Activated CD4-positive, alpha-beta T cell treated with anti-CD3 and anti-CD28 coated beads for 36 hours (primary cell): ENCODE measurements at places on chromosomes 13 and 19. TPM values are rescaled to one million over a fixed set of nuclear protein-coding genes. Genes with fewer than 3 reads are reported as not detected.

CATSPERD gene
- total RNA-seq: not detected

CYP2A7 gene
- not detected for total RNA-seq

CGB2 gene
- 0.43 TPM for total RNA-seq

LRRC25 gene
- total RNA-seq: not detected

NAPSA gene
- total RNA-seq: 44.0 TPM

NOVA2 gene
- total RNA-seq: 0.02 TPM

SLC25A30 gene
- total RNA-seq: 17.7 TPM

SBK2 gene
- total RNA-seq: not detected

GRCh38 chr19:30403203-30403985 lies 31.2 kb downstream of the ZNF536 start:
- no peak for DNase-seq
- no peak overlapping the region for H3K4me3 ChIP-seq
- no peak overlapping the region for H3K27ac ChIP-seq
- peaks cover 6% of the 10 kb centered on the region for H3K27me3 ChIP-seq
- H3K36me3 ChIP-seq: no peaks in the 10 kb centered on the region
